ENCODE measurements at places on chromosomes 2 and 18. TPM values are rescaled to one million over a fixed set of nuclear protein-coding genes. Genes with fewer than 3 reads are reported as not detected.

BOK gene
- 37.4 TPM for polyA plus RNA-seq

- no peak for DNase-seq
Measured at GRCh38 chr2:224272237-224272910, 129.5 kb downstream of the FAM124B start.

SLC14A1 gene
- polyA plus RNA-seq = 18.3 TPM

PCARE gene
- polyA plus RNA-seq = not detected

DNA sequence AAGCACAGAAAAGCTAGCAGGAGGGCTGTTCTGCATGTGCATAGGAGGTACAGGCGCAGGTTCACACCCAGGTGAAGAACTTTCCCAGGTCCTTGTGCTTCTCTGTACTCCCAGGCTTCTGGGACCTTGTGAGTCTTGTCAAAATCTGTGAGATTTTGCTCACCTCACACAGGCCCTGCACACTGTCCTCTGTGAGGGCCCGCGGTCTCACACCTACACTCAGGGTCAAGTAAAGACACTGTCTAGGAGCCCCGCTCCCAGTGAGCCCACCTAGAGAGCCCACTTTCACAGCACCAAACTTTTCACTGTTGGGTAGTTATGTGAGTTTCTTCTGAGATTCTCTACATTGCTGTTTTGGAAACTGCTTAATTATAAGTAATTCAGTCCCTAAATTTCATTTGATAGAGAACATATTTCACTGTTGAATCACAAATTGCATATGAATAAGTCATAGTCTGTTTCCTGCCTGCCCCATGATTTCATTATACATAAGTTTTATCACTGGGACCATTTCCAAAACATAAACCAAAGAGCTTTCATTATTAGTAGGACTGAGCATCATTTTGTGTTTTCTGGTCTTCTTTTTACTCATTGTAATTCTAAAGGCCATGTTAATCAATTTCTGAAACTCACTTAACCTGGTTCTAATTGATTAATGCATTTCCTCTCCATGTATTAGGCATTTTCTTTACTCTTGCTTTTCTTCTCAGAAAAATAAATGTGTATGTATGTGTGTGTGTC, 234.2 kb upstream of the SPOPL start:
- peak; percentile 88 for DNase-seq

DNA sequence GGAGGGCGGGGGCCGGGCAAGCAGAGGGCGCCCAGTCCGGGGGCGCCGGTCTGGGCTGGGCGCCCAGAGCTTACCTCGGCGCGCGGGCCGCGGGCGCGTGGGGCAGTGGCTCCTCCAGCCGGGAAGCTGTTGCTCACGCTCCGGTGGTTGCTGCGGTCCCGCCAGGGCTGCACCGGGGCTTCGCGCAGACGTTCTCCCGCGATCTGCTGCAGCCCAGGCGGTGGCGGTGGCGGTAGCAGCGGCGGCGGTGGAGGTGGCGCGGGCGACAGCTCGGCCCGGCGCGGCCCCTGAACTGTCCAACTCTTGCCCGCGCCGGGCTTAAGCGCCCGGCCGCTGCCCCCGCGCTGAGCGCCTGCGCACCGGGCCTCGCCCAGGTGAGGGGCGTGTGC, 391 bp downstream of the ZNF385B start:
- DNase-seq = no peak

ACTG2 gene
- 887 TPM for polyA plus RNA-seq

CFAP221 gene
- polyA plus RNA-seq = not detected

- DNase-seq = no peak
Measured at GRCh38 chr2:58047373-58047935, 848 bp downstream of the VRK2 start.

GRCh38 chr2:64283006-64283570, 138.9 kb upstream of the PELI1 start:
- DNase-seq = no peak

DNA sequence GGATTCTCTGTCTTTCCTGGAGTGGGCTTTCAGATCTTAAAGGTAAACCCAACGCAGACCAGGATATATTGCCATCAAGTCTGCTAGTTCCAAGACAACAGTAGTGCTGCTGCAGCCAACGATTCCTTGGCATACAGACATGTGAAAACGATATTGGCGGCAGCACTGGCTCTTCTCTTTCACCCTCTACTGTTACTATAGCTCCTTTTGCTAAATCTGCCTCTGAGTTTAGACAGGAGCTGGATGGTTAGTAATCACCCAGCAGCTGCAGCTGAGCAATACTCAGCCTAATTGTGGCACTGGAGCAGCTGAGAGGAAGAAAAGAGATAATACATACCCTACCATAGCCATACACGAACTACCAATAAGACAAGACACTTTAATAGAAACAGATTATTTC, 4.0 kb downstream of the YES1 start:
- DNase-seq = peak; percentile 64

LIPG gene
- polyA plus RNA-seq = 0.13 TPM

DNA sequence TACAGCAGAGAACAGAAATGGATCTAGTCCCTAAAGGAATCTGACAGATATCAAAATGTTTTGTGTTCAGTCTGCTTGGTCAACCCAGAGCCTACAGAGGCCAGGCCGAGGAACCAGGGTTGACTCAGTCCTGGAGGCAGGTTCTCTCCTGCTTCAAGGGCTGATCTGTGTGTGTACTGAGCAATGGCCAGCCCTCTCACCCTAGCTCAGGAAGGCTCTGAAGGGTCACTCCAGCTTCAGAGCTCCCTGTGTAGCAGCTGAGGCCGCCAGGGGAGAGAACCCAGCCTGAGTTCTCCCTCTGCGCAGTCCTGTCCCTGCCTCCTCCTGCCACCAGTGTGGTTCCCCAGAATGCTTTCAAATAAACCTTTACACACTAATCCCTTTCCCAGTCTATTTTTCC, 41.1 kb downstream of the NEURL3 start:
- DNase-seq = no peak

DNA sequence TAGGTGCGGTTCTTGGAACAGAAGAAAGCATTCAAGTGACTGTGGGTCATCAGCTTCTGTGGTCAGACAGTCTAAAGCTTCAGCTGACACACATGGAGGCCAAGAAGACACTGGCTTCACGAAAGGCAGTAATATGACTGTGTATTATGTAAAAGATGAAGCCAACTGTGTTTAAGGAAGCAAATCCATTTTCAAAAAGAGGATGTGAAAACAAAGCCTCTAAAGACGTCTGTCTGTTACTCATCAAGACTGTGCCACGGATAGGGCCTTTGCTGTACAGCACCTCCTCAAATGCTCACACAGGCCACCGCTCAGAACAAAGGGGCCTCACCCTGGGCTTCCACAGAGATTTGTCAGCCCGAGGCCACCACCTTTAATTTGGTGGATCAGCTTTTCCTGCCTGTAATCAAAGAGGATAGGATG, 21.1 kb upstream of the TMEM163 start:
- DNase-seq = peak; percentile 4

Data from IMR-90 (cell line).